ENCODE measurements at places on chromosomes 6 and 20.
A peak's percentile ranks its signal among the peaks of the same experiment; 100 is the strongest.

GRCh38 chr20:48406498-48406897 lies 421.3 kb downstream of the PREX1 start:
- peak; percentile 20 for DNase-seq

DNA sequence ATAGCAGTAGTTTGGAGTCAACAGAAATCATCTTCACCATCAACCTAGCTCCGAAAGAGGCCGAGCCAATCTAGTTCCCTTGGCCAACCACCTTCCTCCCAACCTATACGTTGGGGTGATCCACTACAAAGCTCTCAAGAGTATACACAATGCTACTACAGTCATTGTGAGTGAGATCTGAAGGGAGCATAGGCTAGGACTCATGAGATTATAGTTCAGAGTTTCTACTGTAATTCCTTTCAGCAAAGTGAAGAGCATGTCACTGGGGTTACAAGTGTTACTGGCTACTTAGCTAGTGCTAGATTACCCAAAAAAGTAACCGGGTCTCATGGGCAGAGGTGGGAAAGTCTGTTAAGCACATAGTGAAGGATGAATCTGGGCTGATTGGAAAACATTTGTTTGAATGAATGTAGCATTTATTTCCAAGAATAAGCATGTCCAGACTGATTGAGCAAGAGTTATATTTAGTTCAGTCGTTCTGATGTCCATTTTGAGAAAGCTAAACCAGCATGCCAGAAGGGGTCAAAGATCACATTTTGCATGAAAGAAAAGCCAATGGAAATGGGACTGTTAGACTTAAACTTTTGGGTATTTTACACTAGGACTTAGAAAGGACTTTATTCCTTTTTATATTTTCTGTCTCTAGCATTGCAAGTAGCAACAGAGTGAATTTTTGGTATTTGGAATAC lies 10.5 kb upstream of the ESR1 start:
- no peak for DNase-seq

DNA sequence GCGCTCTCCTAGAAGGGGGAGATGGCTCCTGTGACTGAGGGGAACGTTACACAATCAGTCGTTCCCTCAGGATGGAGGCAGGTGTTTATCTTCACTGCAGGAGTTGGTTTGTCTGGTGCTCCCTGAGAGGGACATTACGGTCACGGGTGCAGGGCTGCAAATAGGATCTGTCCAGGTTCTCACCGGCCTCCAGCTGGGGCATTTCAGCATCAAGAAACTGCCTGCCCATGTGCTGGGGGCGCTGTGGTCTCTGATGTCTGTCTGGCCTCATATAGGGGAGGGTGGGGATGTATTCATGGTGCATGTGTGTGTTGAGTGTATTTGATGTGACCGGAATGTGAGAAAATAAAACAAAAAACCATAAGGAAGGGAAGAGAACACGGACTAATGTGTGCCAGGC lies 77.1 kb downstream of the TBC1D7 start:
- no peak for DNase-seq

DNA sequence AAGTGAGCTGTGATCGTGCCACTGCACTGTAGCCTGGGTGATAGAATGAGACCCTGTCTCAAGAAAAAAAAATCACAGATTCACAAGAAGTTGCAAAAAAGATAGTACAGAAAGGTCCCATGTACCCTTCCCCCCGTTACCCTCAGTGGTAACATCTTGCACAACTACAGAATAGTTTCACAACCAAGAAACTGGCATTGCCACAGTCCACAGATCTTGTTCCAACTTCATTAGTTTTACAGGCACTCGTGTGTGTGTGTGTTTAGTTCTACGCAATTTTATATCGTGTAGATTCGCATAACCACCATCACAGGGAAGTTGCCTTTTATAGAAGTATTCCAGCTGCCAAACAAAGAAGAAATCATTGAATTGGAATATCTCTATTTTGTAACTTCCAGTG lies 19.1 kb downstream of the SPATA2 start:
- no peak for DNase-seq

GRCh38 chr20:24100370-24101011 lies 111.9 kb upstream of the GGTLC1 start:
- peak; percentile 53 for DNase-seq

DNA sequence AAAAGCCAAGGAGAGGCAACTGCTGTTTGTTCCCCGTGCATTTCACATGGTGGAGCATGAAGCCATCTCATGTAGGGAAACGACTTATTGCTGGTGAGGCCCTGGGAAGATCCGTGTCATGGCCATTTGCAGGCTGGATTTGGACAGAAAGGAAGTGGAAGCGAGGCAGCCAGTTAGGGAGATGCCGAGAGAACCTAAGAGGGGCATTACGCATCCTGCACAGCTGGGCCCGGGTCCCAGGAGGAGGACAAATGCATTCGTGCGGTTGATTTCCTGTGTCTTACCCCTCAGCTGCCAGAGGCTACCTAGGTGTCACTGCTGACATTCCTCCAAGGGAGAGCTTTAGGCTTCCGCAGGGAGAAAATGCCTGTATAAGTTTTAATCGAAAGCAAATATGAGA lies 316.2 kb upstream of the CDYL start:
- no peak for DNase-seq
